T-helper 1 cell (primary cell): ENCODE measurements at places on chromosomes 13 and 19.

DNA sequence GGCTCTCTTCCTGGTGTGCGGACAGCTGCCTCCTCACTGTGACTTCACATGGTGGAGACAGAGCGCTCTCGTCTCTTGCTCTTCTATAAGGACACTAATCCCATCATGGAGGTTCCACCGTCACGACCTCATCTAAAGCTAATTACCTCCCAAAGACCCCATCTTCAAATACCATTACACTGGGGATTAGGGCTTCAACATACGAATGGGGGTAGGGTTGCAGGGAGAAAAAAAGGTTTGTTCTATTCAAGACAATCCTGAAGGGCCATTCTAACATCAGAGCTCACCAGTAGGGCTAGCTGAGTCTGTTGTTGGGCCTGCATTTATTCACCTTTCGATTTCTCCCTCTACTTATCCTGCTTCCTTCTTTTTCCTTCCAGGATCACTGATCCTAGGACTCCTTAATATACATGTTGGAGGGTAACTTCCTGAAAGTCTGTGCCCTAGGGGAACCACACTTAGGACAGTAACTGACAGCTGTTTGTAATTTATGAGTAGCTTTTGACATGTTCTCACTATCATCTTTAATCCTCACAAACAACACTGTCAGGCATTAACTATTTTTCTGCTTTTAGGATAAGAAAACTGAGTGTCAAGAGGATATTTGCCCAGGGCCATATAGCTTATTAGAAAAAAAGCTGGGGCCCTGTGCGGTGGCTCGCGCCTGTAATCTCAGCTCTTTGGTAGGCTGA lies 18.8 kb upstream of the GTF2F2 start:
- DNase-seq = no peak

GRCh38 chr19:48120505-48120904 lies 9.9 kb upstream of the PLA2G4C start:
- no peak for DNase-seq

- DNase-seq = no peak
These were observed 218.3 kb downstream of the DCT start for GRCh38 chr13:94261163-94261562.

DNA sequence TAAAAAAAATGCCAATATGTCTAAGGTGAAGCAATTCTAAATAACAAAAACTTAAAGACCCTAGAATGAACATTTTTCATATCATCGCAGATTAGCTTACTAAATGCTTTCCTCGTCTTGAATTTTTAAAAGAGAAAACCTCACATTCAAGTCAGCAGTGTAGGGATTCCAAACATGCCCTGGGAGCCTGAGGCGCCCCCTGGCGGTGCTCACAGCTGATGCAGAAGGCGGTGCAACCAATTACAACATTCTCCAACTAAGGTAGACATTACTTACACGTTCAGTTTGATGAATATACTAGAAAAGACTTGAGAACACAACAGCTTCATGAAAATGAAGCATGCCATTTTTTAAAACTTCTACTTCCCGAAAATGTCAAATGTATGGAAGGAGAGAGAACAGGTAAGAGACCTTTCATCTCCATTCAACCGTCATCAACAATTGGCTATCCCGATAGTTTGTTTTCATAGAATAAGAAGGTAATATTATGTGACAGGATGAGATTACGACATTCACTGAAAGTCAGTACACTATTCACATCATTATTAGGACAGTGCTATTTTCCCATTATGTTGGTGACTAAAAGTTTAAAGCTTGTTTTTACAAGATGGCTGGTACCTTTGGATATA lies 304.4 kb downstream of the DCLK1 start:
- no peak for DNase-seq

GRCh38 chr13:113161433-113161832 lies 3.0 kb downstream of the PROZ start:
- no peak for DNase-seq

DNA sequence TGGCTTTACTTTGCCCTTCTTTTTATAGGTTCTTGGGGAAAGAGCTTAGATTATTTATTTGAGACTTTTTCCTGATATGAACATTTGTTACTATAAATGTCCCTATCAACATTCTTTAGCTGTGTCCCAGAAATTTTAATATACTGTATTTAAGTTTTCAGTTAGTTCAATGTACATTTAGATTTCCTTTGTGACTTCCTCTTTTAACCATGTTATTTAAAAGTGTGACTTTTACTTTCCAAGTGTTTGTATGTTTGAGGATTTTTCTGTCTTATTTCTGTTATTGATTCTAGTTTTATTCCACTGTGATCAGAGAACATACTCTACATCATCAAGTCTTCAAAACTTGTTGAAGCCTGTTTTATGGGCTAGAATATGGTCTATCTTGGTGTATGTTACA lies 72.7 kb upstream of the SPRY2 start:
- DNase-seq = no peak

- no peak for DNase-seq
These were observed 20.5 kb downstream of the CCDC8 start for GRCh38 chr19:46392837-46393236.

DNA sequence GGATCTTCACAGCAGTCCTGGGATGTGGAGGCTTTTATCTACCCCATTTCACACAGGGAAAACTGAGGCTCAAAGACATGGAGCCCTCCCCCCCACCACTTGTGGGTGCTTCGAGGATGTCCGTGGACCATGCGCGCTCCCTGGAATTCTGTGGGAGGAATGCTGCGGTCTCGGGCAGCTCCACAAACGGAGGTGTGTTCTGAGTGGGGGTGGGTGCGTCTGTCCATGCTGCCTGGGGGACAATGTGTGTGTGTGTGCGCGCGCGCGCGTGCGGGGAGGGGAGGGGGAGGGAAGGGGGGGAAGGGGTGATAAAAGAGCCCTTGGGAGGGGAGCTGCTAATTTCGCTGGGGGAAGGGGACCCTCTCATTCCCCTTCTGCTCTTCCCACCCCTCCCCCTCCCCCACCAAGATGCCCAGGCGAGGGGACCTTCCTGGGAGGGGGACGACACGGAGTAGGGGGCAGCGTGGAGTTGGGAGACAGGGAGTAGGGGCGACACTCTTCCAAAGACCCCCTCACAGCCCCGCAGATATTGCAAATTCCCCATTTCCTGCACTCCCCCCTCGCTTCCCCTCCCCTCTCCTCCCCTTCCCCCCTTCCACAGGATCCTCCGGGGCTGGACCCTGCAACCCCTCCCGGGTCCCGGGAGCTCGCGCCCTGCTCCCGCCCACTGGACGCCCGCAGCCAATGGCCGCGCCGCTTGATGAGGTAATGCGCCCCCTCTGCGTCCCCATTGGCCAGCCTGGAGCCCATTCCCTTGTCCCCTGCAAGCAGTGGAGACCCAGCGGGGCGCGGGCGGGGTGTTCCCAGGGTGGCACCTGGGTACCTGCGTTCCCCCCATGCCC lies 18.9 kb upstream of the ZNRF4 start:
- no peak for DNase-seq

DNA sequence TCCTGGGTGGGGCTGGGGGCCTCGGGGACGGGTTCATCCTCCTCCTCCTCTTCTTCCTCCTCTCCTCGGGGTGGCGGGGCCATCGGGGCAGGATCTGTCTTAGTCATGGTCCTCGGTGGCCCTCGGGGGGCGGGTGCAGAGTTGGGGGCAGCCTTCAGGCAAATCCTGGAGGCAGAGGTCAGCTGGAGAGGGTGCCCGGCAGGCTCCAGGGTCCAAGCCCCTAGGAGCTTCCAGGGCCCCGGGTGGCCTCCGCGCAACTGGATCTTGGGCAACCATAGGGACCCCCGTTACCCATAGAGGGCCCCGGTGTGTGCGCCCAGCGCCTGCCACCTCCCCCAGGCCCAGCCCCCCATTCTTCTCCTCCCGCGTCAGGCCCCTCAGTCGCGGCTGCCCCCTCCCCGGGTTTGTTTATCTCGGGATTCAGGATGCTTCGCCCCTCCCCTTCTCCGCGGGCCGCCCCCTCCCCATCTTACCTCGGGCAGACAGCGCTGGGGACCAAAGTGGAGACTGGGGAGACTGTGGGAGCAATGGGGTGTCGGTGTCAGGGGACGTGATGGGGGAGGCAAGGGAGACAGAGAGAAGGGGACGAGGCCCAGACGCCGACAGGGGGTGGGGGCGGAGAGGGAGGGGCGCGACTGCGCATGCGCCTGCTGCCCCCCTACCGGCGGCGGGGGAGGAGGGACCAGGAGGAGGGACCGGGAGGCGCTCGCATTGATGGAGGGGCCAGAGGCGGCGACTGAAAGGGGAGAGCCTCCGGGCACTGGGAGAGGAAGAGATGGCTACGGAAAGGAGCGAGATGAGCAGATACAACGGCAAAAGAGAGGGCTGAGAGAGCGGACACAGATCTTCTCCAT lies at the start of gene CLIP3:
TSS of gene CLIP3 (minus strand) at position 623 of the 854 bp plus-strand sequence. CDS start at position 107, 516 bp downstream.
- no peak for DNase-seq

DNA sequence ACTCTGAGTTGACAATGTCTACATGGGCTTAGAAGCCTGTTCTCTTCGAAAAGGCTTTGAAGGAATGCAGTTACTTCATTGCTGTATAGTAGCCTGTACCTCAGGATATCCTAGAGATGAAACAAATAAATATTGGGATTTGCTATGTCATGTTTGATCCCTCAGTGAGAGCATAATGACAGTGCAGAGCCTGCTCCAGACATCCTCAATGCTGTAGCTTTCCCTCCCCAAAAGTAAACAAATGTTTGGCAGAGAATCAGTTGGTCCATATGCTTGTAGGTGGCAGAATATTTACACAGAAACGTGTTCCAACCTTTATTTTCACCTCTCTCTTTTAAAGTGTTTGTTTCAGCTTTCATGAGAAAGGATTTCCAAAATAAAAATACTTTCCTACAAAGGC lies 515.3 kb upstream of the SGCG start:
- no peak for DNase-seq

- no peak for DNase-seq
These were observed 225.1 kb downstream of the EFNB2 start for GRCh38 chr13:106310291-106310865.

- DNase-seq = no peak
These were observed 134.8 kb downstream of the NUFIP1 start for GRCh38 chr13:44854313-44855060.
